AG04449 (cell line): ENCODE measurements at places on chromosomes 13 and 19.

GRCh38 chr13:27631156-27631555 is 9.5 kb downstream of the POLR1D start:
- no peak for DNase-seq

- DNase-seq = no peak
These were observed 849 bp downstream of the GAS6 start for GRCh38 chr13:113862931-113863523.

DNA sequence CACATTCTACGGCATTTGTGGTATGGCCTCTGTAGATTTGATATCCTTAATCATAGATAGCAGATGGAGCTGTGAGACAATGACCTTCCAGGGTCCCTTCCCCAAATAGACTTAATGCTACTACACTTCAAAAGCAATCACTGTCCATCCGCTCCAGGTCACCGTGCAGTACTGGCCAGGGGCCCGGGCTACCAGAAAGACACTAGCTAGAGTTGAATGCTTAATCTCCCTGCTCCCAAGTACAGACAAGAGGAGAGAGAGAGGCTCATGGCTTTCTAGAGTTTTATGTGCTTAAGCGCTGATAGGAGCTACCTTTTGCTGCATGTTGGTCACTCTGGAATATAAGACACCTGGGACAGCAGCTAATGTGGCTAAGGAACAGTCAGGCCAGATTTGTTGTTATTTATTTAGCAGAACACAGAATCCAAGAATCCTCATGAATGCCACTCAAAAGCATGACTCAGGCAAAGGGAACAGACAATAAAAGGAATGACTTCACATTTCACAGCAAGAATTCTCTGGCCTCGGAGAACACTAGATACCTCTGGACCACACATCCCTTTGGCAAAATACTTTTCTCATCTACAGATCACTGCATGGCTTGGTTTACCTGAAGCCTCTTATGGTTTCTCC is 165.0 kb downstream of the LACC1 start:
- no peak for DNase-seq

DNA sequence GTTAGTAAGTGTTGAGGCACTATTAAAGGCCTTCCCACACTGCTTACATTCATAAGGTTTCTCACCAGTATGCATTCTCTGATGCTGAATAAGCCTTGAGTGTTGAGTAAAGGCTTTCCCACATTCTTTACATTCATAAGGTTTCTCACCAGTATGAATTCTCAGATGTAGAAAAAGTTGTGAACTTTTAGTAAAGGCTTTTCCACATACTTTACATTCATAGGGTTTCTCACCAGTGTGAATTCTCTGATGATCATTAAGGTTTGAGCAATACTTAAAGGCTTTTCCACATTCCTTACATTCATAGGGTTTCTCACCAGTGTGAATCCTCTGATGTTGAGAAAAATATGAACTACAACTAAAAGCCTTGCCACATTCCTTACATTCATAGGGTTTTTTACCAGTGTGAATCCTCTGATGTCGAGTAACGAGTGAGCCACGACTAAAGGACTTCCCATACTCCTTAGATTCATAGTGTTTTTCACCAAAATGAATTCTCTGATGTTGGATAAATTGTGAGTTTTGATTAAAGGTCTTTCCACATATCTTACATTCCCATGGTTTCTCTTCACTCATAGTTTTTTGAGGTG is 24.2 kb downstream of the ZNF829 start:
- no peak for DNase-seq

DNA sequence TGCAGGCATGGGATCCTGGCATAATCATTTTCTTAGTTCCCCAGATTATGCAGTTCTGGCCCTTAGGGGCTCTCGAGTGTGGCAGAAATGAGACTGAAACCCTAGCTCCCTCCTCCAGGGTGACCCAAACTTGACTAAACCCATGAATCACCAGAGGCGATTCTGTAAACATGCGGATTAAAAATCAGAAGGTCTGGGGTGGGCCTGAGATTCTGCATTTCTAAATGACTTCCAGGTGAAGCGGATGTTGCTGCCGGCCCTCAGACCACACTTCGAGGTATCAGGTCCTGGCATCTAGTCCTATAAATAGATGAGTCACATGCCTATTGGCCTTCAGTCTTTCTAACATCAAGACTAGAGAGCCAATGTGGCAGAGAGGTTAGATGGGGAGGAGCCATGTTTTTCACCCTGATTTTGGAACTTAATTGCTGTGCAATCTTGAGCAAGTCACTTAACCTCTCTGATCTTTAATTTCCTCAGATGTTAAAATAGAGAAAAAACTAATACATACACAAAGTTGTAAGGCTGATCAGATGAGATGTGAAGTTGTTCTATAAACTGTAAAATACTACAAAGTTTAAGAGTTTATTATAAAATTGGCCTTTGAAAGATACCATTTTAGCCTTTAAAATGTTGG is 431.2 kb downstream of the FOXO1 start:
- DNase-seq = no peak

GRCh38 chr19:30169196-30169900 is 202.8 kb upstream of the ZNF536 start:
- DNase-seq = no peak

DNA sequence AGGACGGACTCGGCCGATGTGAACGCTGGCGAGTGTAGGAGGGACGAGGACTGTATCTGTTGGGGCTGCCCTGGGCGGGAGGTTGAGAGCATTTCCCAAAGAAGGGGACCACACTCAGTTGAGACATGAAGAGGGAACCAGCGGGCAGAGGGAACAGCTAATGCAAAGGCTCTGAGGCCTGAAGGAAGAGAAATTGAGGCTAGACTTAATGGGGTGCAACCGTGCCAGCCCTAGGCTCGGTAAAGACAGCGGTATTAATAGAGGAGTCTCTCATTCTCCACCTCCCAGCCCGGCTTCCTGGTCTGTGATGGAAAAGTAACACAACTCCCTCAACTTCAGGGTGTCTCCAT is 1.1 kb downstream of the MPV17L2 start:
- DNase-seq = no peak

GRCh38 chr13:114132419-114133121 is at the start of gene RASA3:
RASA3 (minus strand) TSS chr13:114132623; CDS start chr13:114132489, 134 bp downstream.
- no peak for DNase-seq

- no peak for DNase-seq
These were observed 13.1 kb downstream of the RGL3 start for GRCh38 chr19:11405846-11406643.

DNA sequence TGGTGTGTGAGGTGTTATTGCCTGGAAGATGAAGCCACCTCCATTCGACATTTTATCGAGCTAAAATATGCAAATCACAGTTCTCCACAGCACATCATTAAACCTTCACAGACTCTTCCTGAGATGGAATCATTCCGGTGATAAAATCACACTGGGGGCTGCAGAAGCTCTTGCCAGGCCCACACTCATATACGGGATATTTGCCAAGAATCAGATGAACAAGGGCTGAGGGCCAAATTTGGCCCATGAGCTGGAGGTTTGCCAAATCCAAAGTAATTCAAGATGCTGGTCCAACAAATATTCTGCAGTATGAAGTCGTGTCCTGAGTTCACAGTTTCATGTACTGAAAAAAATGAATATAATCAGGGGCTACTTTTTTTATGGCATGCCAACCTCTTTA is 16.7 kb upstream of the RXFP2 start:
- no peak for DNase-seq

- DNase-seq = no peak
These were observed 151.2 kb downstream of the SLITRK1 start for GRCh38 chr13:83731113-83731512.

- no peak for DNase-seq
These were observed 70.8 kb downstream of the LNX2 start for GRCh38 chr13:27549406-27549981.

- DNase-seq = no peak
These were observed at the start of gene FUT3 for GRCh38 chr19:5851302-5851701. FUT3 (minus strand) TSS chr19:5851449.
